Body of pancreas (tissue), 4 donors: ENCODE measurements at places on chromosomes 4 and X. TPM values are rescaled to one million over a fixed set of nuclear protein-coding genes. Genes with fewer than 3 reads are reported as not detected.

The SMIM31 gene
- 2.6 TPM for total RNA-seq

DNA sequence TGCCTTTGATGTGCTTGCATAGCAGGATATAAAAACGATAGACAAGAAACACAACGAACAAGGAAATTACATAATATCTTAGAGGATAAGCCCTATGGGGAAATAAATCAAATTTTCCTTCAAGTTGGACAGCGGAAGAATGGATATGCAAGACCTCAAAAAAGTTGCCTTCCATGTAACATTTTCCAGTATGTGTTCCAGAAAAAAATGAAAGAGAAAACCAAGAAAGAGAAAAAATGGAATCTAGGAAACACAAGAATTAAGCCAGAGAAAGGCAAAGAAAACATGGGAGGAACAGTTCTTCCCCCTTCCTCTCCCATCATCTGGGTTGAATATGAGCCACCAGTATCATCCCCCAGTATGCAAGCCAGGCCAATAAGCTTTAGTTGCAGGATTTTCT lies 34.6 kb upstream of the MID1 start:
- no peak for DNase-seq

GRCh38 chrX:109841257-109841656 lies 108.2 kb upstream of the ACSL4 start:
- DNase-seq = no peak

The GPAT3 gene
- 4.3 TPM for total RNA-seq

DNA sequence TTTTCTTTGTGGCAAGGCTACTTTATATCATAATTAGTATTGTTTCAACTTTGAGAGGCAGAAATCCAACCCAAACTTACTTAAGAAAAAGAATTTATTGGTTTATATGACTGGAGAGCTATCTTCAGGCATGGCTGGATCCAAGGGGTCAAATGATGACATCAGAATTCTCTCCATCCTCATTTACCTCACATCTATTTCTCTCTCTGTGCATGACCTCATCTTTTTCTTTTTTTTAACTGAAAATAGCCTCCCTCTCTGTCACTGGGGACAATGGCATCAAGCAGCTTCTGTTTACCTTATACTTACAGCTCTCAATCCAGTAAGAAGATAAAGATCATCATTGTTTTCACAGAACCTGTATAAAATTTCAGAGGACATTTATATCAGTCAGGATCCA lies 12.0 kb upstream of the EXOC1L start:
- DNase-seq = no peak
